Activated CD8-positive, alpha-beta memory T cell treated with anti-CD3 and anti-CD28 coated beads for 4 hours (primary cell): ENCODE measurements at places on chromosomes 4 and X.

DNA sequence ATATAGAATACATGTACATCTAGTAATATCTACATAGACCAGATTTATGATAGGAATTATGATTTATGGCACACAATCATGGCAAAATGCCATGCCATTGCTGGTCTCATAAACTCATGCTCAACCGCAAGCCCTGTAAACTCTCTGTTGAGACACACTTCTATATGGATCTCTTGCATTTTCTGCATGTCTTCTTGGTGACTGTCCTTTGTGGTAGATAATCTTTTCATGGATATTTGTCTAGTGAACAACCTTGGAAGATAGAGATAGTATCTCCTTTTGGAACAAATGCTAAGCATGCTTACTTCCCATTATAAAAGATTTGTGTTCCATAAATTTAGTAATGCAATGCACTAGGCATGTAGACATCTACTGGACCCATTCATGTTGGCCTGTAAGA lies 328.0 kb downstream of the NAF1 start:
- no peak for DNase-seq

DNA sequence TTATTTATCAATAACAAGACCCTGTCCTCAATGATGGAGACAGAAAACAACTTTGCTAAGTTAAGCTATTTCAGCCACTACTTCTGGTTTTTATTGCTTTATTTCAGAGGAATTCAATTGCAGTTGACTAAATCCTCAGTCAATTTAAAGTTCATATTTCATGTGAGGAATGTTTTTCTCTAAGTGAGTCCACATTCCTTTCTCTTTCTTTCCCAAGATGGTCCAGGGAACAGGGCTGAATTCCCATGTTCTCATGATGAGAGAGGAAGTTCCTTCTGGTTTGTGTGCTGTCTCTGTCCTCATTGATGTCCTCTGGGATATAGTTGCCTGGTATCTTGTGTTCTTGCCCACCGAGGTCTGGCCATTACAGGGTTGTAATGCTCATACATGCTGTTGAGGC lies 117.2 kb downstream of the SLIT2 start:
- no peak for DNase-seq

DNA sequence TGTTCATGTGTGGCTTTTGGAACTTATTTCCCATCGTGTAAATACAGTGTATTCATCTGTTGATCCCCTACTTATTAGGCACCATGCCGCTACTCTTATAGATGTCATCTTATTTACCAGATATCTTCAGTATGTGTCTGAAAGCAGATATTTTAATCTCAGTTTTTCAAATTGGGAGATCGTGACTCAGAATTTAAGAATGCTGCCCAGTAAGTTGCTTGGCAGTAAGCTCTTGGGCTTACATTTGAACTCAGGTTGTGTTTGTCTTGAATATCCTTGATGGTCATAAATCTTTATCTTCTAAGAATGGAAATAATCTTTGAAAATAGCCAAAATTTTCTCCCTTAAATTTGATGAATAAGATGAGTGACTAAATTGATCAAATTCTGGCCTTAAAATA lies 45.9 kb upstream of the RPA4 start:
- no peak for DNase-seq

- no peak for DNase-seq
These were observed 25.7 kb downstream of the SEPTIN6 start for GRCh38 chrX:119667111-119667878.

- DNase-seq, result no peak
These were observed 98.4 kb downstream of the PRSS12 start for GRCh38 chr4:118254368-118254767.

DNA sequence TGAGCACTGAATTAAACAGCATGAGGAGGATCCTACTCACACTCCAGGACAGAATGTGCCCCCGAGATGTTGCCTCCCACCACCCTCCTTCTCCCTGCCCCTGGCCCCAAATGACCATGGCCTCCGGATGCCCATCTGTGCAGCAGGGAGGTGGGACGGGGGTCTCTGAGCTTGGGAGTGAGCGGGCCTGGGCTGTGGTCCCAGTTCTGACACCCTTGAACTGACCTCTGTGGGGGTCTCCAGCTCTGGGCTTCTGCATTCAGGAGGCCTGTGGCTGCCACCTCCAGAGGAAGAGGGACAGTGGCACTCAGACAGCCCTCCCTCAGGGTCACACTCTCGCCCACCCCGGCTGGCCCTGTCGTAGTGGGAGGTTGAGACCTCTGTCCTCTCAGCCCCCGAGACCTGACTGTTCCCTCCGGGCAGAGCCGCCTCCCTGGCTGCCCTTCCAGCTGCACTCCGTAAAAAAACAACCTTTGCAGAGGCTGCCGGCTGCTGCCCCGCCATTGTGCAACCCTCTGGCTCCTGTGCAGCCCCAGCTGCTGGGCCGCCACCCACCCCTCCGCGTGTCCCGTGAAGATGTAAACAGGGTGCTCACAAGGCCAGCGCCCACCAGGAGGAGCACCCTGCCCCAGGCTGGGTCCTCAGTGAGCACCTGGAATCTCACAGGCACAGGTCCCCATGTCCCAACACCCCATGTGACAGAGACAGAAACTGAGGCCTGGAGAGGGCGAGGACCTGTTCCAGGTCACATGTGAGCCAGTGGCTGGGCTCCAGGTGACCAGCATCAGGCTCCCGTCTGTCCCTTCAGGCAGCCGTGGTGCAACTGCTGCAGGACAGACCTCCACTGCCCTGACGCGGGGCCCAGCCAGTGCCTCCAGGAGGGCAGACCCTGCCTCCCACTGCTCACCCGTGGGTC lies 39.6 kb downstream of the HTRA3 start:
- no peak for DNase-seq

DNA sequence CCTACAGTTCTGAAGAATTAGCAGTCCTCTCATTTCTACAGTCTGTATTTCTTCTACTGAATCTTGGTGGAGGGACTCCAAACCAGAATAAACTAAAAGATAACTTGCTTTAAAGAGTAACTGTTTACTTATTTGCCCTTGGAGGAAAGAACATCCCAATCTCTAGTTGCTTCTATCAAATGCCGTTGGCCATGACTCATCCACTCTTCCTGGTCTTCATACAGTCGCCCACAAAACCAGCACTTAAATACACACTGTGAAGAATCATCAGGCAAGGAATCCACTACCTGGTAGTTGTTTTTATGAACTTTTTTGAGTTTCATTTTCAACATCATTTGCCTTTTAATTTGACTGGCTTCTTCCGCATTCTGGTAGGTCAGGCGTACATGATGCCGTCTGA lies 14.2 kb downstream of the ZNF518B start:
- DNase-seq, result no peak

- no peak for DNase-seq
These were observed 15.8 kb upstream of the RGS12 start for GRCh38 chr4:3276986-3277385.

GRCh38 chr4:147312376-147313046 lies 168.4 kb upstream of the EDNRA start:
- DNase-seq, result no peak

- no peak for DNase-seq
These were observed 241.7 kb upstream of the BMP3 start for GRCh38 chr4:80788798-80789197.

GRCh38 chr4:111838406-111838930 lies 306.8 kb upstream of the FAM241A start:
- DNase-seq, result no peak

- no peak for DNase-seq
These were observed 301.9 kb upstream of the PRPS2 start for GRCh38 chrX:12489341-12489740.

GRCh38 chrX:132206259-132206658 lies 13.0 kb downstream of the RAP2C start:
- no peak for DNase-seq

DNA sequence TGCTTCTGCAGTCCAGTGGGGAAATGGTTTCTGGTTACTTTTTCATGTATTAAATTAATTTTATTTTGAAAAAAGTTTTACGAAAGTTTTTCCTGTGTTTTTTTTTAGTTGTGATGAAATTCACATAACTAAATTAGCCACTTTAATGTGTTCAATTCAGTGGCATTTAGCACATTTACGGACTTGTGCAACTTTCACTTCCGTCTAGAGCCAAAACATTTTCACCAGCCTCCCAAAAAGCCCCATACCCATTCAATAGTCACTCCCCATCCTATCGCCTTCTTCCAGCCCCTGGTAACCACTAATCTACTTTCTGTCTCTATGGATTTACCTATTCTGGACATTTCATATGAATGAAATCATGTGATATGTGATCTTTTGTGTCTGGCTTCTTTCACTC lies 22.8 kb upstream of the TBL1X start:
- no peak for DNase-seq

DNA sequence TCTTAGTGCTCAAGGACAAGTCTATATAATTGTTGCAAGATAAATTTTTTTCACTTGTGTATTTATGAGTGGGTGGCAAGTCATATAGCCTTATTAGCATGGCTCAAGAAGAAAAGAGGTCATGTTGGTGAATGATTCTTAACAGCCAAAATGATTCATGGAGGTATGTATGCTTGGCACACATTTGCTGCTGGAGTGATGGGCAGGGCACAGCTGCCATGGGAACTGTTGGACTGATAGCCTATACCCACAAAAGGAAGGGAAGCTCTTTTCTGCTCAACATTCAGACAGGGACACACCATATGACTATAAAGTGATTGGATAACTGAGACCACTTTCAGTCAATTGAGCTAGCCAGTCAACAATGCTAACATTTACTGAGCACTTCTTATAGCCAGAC lies 46.8 kb upstream of the PITX2 start:
- DNase-seq, result no peak

DNA sequence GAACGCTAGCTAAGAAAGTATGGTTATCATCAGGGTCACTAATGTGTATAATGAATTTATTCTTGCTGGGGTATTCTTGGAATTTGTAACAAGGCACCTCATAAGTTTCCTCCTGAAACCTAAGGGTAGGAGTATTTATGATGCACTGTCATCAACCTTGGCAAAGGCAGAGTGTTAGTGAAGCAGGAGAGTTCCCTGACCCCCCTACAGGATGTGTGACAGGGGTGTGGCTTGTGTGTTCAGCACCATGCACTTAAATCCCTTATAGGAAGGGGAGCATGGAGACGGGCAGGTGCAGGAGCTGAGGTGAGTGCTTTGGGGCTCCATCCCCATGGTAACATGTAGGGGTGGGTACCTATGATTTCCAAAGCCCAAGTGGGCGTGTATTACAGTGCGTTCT lies 237.7 kb downstream of the GALNTL6 start:
- DNase-seq, result no peak

DNA sequence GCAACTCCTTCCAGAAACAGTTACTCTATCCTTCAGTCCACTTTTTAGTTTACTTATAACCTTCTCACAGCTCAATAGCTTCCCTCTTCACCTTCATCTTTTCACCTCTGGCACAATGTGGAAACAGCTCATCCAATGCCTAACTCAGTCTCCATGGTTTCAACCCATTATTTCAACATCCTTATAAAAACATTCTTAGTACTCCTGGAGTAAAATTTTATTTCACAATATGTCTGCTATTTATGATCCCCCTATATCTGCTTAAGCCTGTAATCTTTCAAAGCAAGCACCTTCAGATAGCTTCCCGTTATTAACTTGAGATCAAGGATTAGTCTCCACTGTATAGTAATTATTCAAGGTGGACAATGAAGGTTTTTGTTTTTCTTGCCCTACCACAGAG lies 156.3 kb downstream of the GASK1B start:
- no peak for DNase-seq

- DNase-seq, result no peak
These were observed 91.4 kb upstream of the UCP1 start for GRCh38 chr4:140659943-140660700.

- DNase-seq, result no peak
These were observed 23.9 kb upstream of the GUCY1B1 start for GRCh38 chr4:155734951-155735350.

GRCh38 chrX:40202456-40202855 lies 104.7 kb upstream of the BCOR start:
- no peak for DNase-seq

- DNase-seq, result no peak
These were observed 1.4 kb downstream of the JADE3 start for GRCh38 chrX:46913667-46914066.

DNA sequence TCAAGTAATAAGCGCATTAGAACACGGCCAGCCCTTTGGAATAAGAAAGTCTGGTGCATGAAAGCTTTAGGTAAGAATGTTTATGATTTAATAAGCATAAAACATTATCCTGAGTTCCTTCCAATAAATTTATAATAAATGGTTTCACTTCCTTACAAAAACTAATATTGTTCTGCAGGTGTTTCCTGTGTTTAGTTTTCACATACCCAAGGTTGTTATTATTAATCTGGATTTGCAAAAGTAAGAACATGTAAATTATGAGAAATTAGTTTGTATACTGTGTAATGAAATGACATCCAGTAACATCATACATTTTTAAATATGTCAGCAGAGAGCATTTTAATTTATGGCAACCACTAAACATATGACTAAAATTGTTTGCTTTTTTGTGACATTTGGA lies 72.1 kb downstream of the BANK1 start:
- DNase-seq, result no peak

DNA sequence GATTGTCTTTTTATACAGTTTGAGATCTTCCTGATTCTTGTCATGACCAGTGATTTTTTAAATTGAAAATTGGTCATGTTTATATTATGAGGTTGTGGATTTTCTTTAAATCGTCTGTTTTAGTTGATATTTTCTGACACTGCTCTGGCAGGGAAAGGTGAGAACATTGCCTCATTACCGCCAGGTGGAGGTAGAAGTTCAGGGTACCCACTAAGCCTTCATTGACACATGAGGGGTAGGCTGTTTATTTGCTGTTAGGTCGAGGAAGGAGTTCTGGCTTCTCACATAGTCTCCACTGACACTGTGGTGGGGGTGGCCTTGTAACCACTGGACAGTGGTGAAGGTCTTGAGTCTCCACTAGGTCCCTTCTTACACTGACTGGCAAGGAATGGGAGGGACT lies 117.6 kb upstream of the GPR101 start:
- DNase-seq, result no peak

GRCh38 chr4:125461676-125462363 lies 147.1 kb downstream of the FAT4 start:
- DNase-seq, result no peak

DNA sequence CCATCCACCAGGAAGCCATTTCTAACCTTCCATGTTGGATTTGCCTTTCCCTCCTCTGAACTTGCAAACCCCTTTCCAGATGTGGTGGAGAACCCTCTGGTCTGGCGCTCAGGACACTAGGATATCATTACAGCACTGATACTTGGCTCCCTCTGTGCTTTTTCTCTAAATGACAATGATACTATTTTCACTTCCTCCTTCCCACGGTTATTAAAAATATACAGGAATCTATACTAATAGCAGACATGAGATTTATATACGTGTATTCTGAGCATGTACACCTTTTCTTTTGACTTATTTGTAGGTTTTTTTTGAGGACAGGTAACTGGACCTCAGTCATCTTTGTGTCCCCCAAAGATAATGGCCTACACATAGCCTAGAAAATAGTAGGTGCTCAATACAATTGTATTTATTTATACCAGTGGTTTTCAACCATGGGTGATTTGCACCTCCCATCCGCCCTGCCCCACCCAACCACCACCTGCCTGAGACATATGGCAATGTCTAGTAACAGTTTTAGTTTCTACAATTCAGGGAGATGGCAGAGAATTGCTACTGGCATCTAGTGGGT lies 60.4 kb upstream of the PLAC8 start:
- no peak for DNase-seq
